ENCODE measurements at places on chromosomes 7 and 10.

DNA sequence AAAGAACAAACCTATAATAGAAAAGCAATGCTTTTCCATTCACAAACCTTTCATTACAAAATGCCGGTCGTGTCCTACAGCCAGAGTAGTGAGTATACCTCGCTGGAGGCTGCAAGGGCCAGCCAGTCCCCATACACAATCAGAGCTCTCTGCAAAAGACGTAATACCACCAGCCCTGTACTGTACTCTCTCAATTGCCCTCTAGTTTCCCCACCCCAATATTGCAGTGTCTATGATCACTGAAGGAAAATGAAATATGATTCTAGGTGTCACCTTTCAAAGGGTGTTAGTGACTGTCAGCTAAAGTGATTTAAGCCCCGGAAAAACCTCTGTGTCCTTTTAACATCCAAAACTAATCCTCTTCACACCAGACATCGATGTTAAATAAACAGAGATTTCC lies 24.8 kb downstream of the PLXNA4 start:
- no peak for DNase-seq

DNA sequence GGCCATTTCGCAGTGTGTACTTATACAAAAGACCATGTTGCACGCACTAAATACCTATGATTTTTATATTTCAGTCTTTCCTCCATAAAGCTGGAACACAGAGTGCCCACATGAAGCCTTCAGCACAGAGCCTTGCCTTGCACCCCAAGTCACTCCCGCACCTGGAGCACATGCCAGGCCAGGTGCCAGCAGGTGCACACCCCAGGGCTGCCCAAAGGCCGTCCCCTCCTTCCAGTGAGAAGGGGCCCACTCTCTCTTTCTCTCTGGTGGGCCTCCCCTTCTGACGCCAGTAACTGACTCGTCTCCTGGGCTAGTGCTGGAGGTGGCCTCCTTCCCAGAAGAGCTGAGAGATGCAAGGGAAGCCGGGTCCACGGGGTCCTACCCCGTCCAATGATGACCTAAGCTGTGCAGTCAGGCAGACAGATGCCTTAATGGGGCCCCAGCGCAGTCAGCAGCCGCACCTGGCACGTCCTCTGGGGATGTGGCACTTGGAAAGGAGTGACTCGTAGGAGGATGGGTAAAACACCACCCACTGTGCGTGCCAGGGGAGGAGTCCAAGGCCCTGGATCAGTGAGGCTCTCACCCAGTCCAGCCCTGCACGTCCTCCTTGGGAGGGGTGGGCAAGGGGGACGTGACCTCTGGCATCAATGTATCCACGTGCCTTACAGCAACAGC lies 17.7 kb upstream of the SHH start:
- no peak for DNase-seq

- peak; percentile 77 for DNase-seq
Observed at GRCh38 chr7:130393841-130394411, 13.6 kb downstream of the CPA1 start.

DNA sequence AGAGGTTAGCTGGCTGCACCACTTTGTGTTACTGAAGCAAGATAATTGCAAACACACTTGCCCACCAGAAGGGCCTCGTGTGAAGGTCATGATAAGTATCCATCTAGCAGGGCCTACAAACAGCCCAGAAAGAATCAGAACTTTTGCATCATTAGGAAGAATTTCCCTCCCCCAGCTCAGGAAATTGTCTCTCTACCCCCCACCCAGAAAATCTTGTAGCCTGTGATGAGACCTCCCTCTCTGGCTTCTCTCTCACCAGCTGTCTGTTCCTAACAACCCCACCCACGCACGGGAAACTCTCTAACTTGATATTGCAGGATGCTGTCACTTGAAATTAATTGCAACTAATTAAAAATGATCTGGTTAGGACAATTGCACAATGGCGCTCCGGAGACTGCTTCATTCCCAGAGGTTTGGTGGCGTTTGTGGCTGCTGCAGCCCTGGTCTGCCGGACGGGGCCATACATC lies 34.5 kb downstream of the ZNF503 start:
- DNase-seq = no peak

GRCh38 chr7:98669329-98670000 lies 52.4 kb downstream of the NPTX2 start:
- DNase-seq = no peak

DNA sequence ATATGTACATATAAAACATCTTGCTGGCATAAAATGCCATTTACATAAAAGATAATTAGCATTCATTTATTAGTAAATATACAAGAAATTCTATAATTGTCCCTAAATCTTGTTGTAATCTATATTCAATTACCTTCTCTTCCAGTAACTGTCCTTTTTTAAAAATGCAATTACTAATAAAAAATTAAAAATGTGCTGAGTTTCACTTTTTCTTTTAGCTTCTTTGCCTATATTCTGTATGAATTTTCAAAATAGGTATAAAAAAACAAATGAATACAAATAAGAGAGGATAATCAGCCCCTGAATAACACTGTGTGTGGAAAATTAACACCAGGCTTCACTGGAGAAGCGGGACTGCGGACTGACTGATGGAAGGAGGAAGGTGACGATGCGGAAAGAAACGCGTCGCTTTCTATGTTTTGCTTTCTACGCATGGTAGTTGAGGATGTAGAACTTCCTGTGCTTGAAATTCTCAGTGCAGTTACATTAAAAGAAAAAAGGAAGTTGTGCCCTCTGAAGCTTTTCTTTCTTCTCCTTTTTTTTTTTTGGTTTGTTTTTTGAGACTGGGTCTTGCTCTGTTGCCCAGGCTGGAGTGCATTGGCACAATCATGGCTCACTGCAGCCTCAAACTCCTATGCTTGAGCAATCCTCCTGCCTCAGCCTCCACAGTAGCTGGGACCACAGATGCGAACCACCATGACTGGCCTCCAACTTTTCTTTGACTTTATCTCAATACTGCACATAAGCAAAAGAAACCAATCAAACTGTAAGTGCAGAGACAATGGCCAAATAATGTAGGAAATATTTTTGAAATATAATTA lies 7.4 kb upstream of the ZMYND11 start:
- peak; percentile 90 for DNase-seq

- no peak for DNase-seq
Observed at GRCh38 chr7:36545291-36545690, 155.6 kb downstream of the ANLN start.

- no peak for DNase-seq
Observed at GRCh38 chr10:6337382-6337781, 134.7 kb downstream of the PFKFB3 start.

GRCh38 chr7:82760831-82761230 lies 317.3 kb upstream of the CACNA2D1 start:
- DNase-seq = no peak

GRCh38 chr10:44697116-44697515 lies 214.0 kb upstream of the TMEM72 start:
- no peak for DNase-seq

- DNase-seq = no peak
Observed at GRCh38 chr7:132377015-132377414, 199.3 kb downstream of the PLXNA4 start.
